NCI-H526 (cell line): ENCODE measurements at places on chromosomes 7 and 10.

DNA sequence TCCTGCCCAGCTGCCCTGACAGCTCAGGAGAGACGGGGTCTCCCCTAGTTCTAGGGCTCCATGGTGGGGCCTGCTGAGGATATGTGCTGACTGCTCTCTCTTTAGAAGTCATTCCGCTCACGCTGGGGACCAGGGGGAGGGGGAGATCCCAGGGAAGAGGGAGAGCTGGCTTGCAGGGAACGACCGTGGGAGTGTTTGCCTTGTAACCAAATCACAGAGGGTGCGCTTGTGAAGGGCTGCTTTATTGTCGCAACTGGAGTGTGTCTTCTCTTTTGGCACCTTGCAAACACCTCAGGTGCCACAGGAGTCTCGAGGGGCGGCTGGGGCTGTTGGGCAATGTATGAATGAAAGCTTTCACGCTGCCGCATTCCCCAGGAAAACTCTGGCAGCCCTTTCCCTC is 531.3 kb upstream of the MKI67 start:
- DNase-seq, result no peak

- DNase-seq, result no peak
These were observed 659.6 kb downstream of the CCSER2 start for GRCh38 chr10:84988011-84988410.

DNA sequence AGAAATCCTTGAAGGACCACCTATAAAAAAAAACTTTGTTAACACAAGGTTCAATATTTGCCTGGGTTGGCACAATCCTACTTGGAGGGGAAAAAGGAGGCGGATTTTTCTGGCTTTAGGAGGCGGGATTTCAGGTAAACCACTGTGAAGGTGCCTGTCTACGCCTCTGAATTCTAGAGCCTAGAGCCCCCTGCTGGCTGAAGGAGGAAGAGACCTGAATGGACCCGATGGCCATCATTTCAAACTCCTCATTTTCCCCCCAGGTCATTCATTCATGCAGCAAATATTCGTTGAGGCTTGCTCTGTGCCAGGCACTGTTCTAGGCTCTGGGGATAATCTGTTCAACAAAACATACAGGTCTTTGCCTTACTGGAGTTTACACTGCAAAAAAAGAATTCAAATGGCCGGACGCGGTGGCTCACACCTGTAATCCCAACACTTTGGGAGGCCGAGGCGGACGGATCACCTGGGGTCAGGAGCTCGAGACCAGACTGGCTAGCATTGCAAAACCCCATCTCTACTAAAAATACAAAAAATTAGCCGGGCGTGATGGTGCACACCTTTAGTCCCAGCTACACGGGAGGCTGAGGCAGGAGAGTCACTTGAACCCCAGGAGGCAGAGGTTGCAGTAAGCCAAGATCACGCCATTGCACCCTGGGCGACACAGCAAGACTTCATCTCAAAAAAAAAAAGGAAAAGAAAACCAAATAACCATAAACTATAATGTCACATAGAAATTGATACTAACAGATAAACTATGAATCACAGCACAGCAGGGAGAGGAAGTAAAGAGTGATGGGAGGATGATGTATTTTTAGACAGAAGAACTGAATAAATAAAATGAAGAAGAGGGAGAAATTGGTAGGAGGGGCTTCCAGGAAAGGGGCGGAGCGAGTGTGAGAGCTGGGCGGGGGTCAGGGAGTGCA is 90.1 kb upstream of the NFE2L3 start:
- DNase-seq, result peak; percentile 88

GRCh38 chr7:69719717-69720116 is 121.4 kb downstream of the AUTS2 start:
- no peak for DNase-seq

DNA sequence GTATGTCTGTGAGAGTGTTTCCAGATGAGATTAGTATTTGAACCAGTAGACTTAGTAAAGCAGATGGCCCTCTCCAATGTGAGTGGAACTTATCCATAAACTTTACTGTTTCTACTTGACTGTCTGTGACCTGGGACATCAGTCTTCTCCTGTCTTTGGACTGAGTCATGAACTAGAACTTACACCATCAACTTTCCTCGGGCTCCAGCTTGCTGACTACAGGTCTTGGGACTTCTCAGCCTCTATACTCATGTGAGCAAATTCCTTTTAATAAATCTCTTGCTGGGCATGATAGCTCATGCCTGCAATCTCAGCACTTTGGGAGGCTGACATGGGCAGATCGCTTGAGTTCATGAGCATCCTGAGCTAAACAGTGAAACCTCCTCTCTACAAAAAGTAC is 25.7 kb upstream of the WAPL start:
- no peak for DNase-seq

GRCh38 chr10:113644185-113645120 is 19.4 kb downstream of the NRAP start:
- no peak for DNase-seq

DNA sequence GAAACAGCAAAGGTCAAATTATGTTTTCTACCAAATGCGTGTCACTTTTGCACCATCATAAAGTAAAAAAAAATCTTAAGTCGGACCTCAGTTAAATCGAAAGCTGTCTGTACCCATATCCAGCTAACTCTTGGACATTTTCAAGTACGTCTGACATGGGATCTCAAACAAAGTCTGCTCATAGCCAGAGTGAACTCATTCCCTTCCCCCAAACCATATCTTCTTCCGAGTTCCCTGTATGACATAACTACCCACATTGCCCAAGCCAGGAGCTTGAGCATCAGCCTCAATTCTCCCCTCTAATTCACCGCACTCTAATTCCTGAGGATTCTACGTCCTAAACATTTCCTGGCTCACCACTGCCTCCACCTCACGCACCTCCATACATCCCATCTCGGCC is 44.8 kb upstream of the TARP start:
- no peak for DNase-seq

- DNase-seq, result no peak
These were observed 91.5 kb downstream of the KMT2C start for GRCh38 chr7:152344253-152344652.

- DNase-seq, result no peak
These were observed 244.4 kb upstream of the FZD1 start for GRCh38 chr7:91019686-91020385.

GRCh38 chr7:105003872-105004510 is 10.0 kb upstream of the KMT2E start:
- no peak for DNase-seq

GRCh38 chr10:68332259-68333057 is at the start of gene PBLD:
TSS of gene PBLD (minus strand) at chr10:68332928. CDS start at chr10:68306844, 26,084 bp downstream.
- DNase-seq, result peak; percentile 45

DNA sequence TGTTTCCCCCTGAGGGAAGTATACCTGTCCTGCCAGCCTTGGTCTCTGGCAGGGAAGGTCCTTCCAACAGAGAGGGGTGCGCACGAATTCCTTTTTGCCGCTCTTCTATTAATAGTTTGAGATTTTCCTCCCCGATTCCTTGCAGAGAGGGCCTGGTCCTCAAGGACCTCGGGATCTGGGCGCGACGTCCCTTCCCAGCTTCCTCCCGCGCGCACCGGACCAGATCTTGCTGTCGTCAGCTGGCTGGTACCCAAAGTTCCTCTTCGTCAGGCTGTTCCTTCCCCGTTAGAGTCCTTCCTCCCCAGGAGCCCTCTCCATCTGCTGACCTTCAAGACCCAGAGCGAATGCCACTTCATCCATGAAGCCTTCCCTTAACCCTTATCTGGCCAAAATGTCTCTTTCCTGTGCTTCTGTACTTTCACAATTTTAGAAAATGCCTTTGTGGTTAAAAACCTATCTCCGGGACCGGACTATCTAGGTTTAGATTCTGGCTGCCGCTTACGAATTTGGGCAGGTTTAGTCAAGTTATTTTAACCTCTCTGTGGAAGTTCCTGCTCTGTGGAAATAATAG is 851 bp upstream of the GOT1 start:
- DNase-seq, result peak; percentile 35

DNA sequence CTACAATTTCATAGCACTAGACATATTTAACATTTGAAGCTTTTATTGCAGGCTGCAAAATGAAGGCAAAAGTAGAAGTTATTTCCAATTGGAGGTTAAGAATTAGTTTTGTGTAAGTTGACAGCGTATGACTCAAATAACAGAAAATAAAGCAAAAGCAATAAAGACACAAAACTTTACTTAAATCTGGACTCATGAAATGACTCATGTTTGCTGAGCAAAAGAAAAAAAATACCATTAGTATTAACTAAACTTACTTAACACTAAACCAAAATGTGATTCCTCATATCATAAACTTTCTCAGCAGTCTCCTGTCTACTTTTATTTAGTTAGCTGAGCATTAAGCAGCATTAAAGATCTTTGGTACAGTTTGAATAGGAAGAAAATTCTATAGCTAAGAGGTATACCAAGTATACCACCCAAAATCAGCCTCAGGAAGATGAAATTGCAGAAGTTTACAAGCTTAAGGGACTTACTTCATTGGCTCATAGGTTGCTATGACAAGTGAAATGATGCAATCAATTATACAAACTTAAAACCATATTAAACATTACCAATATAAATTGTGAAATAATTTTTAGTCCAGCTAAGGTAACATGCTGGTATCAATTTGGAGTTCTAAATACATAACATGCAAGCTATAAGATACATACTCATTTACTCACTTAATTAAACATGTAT is 1131.4 kb downstream of the XPNPEP1 start:
- DNase-seq, result no peak

- no peak for DNase-seq
These were observed 51.4 kb upstream of the GRB10 start for GRCh38 chr7:50834031-50834535.
